ENCODE measurements at places on chromosomes 12 and 14.

DNA sequence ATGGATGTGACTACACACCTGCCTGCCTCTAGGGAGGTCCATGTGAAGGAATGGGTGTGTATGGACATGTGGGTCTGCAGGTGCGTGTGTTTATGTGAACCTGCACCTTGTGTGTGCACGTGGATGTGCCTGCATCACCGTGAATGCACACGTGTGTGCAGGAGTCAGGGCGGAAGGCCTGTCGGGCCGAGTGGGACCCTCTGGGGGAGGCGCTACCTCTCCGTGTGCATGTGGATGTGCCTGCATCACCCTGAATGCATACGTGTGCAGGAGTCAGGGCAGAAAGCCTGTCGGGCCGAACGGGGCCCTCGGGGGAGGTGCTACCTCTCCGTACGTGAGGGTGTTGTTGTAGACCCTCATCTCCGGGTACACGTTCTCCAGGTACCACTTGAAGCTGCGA, 56.5 kb downstream of the NOC4L start:
- DNase-seq, result no peak

DNA sequence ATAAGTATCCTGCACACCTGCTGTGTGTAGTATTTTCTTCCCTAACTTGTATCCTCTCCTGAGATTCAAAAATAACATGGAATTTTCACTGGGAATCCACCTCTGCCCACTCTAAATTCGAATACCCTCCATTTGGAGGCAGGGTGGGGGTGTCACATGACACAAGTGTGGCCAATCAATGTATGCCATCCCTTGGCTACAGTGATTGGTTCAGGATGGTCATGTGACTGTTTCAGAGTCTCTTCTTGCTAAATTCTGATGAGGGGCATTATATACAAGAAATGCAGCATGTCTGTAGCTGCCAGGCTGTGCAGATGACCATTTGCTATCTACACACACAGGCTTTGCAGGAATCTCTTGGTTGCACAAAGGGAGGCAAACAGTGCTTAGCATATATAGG, 86.8 kb upstream of the TMEM132C start:
- DNase-seq, result no peak

GRCh38 chr12:111749391-111749790, 17.3 kb upstream of the ALDH2 start:
- DNase-seq, result no peak

GRCh38 chr12:115661112-115661511, 616.4 kb downstream of the MED13L start:
- DNase-seq, result no peak

- DNase-seq, result no peak
These were observed 42.8 kb downstream of the AMN start for GRCh38 chr14:102965282-102965681.

Measured in activated CD4-positive, alpha-beta T cell treated with anti-CD3 and anti-CD28 coated beads, Interleukin-2, amount 50 U/mL, for 48 hours (primary cell).